ENCODE measurements at places on chromosomes 6 and 20. TPM values are rescaled to one million over a fixed set of nuclear protein-coding genes. Genes with fewer than 3 reads are reported as not detected.
A peak's percentile ranks its signal among the peaks of the same experiment; 100 is the strongest.

DNA sequence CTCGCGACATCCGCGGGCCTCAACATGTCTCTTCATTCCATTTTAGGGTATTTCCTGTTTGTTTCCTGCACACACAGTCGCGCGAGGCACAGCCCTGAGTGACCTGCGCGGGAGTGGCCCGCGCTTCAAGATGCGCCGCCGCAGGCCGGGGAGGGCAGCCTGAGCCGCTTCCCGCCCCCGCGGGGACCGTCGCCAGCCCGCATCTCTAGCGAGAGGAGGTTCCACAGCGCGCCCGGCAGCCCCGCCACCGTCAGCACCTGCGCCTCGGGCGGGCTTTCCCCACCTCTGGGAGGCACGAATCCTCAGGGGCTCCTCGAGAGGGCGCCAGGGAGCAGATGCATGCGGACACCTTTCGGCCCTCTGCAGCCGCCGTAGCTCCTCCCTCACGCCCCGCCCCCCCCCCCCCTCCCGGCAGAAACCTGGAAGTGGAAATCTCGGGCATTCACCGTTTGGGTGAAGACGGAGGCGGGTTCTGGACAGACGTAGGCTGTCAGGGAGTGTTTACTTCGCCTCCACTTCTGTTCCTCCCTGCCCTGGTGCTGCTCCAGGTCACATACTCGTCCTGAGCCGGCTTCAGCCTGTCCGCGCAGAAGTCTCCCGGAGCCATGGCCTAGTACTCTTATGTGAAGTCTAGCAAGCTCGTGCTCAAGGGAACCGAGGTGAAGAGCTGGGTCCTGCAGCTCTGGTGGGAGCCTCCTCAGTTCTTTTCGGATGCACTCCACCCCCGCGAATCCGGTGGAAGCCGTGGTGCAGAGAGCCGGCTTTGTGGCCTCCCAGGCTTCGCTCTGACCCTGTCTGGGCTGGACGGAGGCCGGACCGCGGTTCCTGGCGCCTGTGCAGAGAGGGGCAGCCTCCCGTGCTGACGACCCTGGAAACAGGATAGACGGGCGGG lies 880.5 kb upstream of the DEFB115 start:
- no peaks in the 10 kb centered on the region for H3K36me3 ChIP-seq
- peak; percentile 81 for DNase-seq
- peak overlapping the region; percentile 79 for H3K27ac ChIP-seq

GRCh38 chr6:2403546-2403945 lies 158.1 kb upstream of the GMDS start:
- H3K4me1 ChIP-seq, result no peaks in the 10 kb centered on the region
- H3K27me3 ChIP-seq, result no peaks in the 10 kb centered on the region
- H3K27ac ChIP-seq, result no peak overlapping the region
- H3K4me3 ChIP-seq, result no peak overlapping the region
- no peak for DNase-seq
- no peaks in the 10 kb centered on the region for H3K36me3 ChIP-seq

DNA sequence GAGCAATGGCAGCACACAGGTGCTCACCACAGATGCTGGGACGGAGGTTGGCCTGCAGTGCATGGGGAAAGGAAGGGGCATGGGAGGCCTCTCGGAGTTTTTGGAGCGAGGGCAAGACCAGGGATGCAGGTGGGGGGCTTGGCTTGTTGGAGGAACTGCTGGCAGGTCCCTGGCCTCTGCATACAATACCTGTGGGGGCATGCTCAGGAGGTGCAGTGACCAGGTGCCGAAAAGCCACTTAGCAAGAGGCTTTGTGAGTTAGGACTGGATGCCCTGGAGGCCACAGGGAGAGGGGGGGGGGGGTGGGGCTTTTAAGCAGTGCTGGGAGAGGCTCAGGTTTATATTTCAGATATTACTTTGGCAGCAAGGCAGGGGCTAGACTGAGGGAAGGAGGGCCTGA lies 142.7 kb downstream of the F13A1 start:
- H3K36me3 ChIP-seq, result no peaks in the 10 kb centered on the region
- H3K4me1 ChIP-seq, result no peaks in the 10 kb centered on the region
- no peak for DNase-seq
- H3K4me3 ChIP-seq, result no peak overlapping the region
- H3K27me3 ChIP-seq, result no peaks in the 10 kb centered on the region

DNA sequence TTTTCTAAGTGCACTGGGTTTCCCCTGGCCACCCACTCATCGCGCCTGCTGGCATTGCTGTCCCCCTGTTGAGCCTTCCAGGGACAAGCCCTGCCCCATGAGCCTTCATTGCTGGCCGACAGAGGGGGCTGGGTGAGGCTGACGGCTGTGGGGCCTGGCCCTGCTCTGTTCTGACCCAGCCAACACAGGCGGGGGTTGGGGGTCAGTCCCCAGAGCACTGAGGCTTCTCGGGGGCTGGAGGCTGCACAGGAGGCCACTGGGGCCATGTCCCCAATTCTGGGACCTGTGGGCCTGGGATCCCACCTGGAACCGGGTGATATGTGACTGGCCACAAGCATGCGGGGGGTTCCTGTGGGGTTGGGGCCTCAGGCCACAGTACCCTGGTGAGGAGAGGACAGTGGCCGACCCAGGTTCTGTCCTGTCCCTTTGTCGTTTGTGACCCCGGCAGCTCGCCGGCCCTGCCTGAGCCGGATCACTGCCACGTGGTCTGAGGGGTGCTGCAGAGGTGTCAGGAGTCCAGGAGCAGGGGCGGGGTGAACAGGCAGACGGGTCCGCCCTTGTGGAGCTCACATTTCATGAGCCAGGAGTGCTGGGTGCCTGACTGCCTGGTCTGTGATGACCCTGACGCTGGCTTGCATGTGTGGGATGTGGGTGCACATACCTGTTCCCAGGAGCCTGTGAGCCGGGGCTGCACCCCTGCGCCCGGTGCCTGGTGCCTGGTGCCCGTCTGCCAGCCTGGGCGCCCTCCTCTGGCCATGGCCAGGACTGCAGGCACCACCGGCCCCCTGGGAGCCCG lies 2.1 kb upstream of the COL20A1 start:
- peaks cover 3% of the 10 kb centered on the region for H3K4me1 ChIP-seq
- H3K4me3 ChIP-seq, result no peak overlapping the region
- peaks cover 40% of the 10 kb centered on the region for H3K36me3 ChIP-seq
- DNase-seq, result peak; percentile 39
- H3K27me3 ChIP-seq, result no peaks in the 10 kb centered on the region

YIPF3 gene
- 103 TPM for total RNA-seq

GRCh38 chr6:165571721-165572132 lies 91.3 kb downstream of the PDE10A start:
- no peaks in the 10 kb centered on the region for H3K4me1 ChIP-seq
- H3K27ac ChIP-seq, result no peak overlapping the region

DNA sequence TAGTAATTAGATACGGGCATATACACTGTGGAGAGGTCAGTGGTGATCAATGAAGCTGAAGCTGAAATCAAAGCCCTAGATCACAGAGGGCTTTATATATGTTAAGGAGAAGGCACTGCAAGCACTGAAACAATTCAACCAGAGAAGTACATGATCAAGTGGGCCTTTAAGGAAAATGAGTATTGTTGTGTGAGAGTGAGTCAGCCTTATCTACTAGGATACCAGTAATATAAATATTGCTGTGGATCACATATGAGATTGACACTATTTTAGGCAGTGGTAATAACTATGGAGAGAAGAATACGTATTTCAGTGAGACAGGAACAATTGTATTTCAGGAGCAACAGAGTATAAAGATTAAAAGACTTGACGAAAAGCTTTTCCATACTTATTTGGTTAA lies 1172.2 kb upstream of the GJE1 start:
- H3K27ac ChIP-seq, result no peak overlapping the region
- no peak overlapping the region for H3K4me3 ChIP-seq
- H3K27me3 ChIP-seq, result no peaks in the 10 kb centered on the region
- no peak for DNase-seq

DNA sequence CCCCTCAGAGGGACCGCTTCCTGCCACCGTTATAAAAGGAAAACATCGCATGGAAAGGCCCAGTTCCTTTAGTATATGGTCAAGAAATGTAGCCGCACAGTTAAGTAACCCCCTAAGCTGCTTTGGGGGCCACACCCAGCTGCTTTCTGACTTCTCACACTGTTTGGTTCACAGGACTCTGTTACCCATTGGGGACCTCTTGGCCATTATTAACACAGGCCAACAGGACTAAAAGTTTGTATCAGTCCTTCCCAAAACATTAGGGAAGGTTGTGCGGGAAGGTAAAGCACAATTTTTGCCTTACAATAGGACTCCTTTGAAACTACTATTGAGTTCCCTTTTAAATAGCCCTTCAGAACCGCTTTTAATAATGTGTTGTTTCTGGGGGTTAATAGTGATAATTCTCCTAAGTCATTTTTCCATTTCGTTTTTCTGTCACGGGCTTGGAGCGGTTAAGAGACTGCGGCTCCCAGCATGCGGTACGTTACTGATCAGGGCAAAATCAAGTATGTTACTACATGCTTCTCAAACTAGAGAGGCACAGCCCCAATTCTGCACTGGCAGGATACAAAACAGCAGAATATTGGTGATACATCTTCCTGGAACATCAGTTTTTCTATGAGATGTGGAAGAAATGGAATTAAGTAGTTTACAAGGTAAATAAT lies 668 bp upstream of the RPP40 start:
- H3K27me3 ChIP-seq, result no peaks in the 10 kb centered on the region
- peak overlapping the region; percentile 77 for H3K27ac ChIP-seq
- H3K36me3 ChIP-seq, result no peaks in the 10 kb centered on the region
- H3K4me1 ChIP-seq, result peaks cover 6% of the 10 kb centered on the region

DNA sequence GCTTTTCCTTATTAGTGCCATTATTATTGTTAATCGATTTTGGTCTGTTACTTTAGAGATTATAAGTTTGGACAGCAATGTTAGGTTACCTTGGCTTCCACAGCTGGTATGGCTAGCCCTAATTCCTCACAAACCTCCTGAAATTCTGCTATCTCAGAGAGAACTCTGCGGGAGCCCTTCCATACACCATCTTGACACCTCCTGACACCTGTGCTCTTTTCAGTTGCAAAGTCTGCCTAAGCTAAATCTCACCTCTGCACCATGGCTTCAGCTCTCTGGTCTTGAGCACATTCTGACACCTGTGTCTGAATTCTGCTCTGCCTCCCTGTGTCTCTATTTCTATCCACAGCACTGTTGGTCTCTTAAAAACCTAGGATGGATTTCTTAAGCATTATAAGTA lies 106.5 kb downstream of the DCDC2 start:
- no peak overlapping the region for H3K27ac ChIP-seq
- no peaks in the 10 kb centered on the region for H3K27me3 ChIP-seq
- no peak for DNase-seq
- no peaks in the 10 kb centered on the region for H3K4me1 ChIP-seq
- H3K4me3 ChIP-seq, result no peak overlapping the region

DNA sequence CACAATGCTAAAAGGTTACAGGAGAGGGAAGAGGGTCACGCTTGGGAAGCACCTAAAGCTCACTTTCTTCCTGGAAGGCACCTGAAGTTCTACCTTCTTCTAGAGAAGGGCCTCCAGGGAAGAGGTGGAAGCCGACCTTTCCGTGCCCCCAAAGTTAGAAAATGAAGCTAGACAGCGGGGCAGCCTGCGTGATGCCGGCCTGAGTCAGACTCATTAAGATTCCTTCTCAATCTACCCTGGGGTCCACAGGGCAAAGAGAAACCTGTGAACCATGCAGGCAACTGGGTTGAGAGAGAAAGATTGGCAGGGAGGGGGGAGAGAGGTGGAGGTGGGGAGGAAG lies 54.8 kb upstream of the CCDC167 start:
- no peak overlapping the region for H3K4me3 ChIP-seq
- DNase-seq, result no peak
- no peaks in the 10 kb centered on the region for H3K27me3 ChIP-seq
- H3K4me1 ChIP-seq, result no peaks in the 10 kb centered on the region
- no peak overlapping the region for H3K27ac ChIP-seq

OR11A1 gene
- total RNA-seq, result not detected

DNA sequence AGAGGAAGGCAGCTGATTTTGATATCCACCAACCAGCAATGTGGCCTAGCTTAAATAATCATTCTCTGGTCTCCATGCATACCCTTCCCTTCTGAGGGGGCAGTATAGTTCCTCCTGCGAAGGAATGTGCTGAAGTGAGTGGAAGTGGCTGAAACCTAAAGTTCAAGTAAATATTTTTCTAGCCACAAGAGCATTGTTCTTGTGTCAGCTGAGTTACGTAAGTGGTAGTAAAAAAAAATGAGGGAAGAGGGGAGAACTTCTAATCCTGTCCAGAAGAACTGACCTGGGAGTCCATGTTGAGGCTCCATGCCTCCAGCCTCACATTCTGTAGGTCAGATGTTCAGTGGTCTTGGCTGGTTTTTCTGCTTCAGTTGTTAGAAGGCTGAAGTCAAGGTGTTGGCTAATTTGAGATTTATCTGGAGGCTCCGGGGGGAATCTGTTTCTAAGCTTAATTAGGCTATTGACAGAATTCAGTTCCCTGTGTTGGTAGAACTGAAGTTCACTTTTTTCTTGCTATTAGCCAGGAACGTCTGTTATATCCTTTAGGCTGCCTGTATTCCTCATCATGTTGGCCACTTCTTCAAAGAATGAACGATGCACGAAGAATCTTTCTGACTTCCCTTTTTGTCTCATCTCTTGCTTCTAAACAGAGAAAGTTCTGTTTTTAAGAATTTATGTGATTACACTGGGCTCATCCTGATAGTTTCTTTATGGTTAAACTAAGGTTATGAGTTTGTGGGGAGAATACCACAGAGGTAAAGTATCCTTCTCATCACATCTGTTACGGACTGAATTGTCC lies 207.1 kb upstream of the PRSS16 start:
- H3K27me3 ChIP-seq, result no peaks in the 10 kb centered on the region
- H3K36me3 ChIP-seq, result no peaks in the 10 kb centered on the region
- H3K27ac ChIP-seq, result no peak overlapping the region
- no peak for DNase-seq
- H3K4me1 ChIP-seq, result no peaks in the 10 kb centered on the region

- no peaks in the 10 kb centered on the region for H3K27me3 ChIP-seq
- no peak overlapping the region for H3K27ac ChIP-seq
- H3K36me3 ChIP-seq, result no peaks in the 10 kb centered on the region
Measured at GRCh38 chr20:63400486-63401210, 39.5 kb upstream of the CHRNA4 start.

GRCh38 chr6:6997263-6998193 lies 110.2 kb upstream of the RREB1 start:
- no peak for DNase-seq
- H3K4me3 ChIP-seq, result no peak overlapping the region
- no peak overlapping the region for H3K27ac ChIP-seq
- no peaks in the 10 kb centered on the region for H3K36me3 ChIP-seq
- H3K27me3 ChIP-seq, result no peaks in the 10 kb centered on the region

DNA sequence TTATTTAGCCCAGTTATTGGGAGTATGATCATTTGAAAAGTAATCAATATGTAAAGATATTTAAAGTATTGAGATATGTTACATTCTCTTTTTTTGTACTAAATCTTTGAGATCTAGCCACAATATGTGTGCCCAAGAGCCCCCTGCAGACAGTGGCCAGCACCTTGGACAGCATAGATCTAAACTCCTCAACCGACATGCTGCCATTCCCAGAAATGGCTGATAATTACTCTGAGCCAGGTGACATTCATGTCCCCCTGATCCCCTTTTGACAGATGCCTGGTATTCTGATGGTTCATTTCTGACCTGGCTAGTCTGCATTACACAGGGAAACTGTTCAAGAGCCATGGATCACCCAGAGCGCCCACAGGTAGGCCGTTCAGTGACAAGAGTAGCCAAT lies 177.1 kb downstream of the ZDHHC14 start:
- no peak for DNase-seq
- no peak overlapping the region for H3K4me3 ChIP-seq
- no peak overlapping the region for H3K27ac ChIP-seq

GRCh38 chr6:32666420-32667300 lies at the start of gene HLA-DQB1:
Gene HLA-DQB1 (minus strand): TSS chr6:32666657. CDS start chr6:32666607, 50 bp downstream.
- H3K36me3 ChIP-seq, result no peaks in the 10 kb centered on the region
- peak within 1 kb of the TSS; percentile 20 for H3K4me3 ChIP-seq
- H3K4me1 ChIP-seq, result no peaks in the 10 kb centered on the region
- no peak for DNase-seq

- no peaks in the 10 kb centered on the region for H3K4me1 ChIP-seq
- DNase-seq, result no peak
- H3K4me3 ChIP-seq, result no peak overlapping the region
Measured at GRCh38 chr6:7933794-7934193, 23.2 kb upstream of the TXNDC5 start.
